IPS-NIHi11 (cell line): ENCODE measurements at places on chromosomes 4 and X.
A peak's percentile ranks its signal among the peaks of the same experiment; 100 is the strongest.

DNA sequence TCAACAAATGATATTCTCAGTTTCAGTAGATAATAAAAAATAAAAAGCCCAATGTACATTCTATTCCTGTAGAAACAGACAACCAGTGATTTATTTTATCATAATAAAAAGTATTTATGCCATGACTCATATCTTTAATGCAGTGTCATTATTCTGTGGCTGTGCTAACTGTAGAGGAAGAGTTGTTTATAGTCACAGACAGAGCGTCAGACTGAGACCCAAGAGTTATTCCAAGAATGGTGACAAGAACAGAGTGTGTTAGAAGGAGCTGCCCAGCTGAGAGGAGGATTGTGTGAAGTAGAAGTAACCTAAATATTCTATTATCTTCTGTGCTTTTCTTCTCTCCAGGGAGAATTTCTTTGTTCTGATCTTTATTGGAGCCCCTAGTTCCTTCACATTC is 210.7 kb downstream of the PPP1R2C start:
- DNase-seq: no peak

DNA sequence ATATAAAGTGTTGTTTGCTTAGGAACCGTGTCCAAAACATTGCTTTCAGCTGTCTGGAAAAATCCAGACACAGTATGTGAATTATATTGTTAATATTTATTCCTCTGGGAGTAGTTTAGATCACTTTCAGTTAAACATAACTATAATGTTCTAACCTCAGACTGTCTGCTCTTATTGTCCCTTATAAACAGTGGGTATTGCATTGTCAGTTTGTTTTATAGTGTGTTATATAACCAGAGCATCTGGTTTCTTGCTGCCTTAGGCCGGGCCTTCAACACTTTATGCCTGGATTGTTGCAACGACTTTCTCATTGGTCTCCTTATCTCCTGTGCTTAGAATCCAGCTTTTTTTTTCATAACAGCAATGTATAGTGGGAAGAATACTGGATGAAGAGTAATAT is 26.4 kb downstream of the ATG4A start:
- no peak for DNase-seq

- no peak for DNase-seq
Measured at GRCh38 chr4:123830930-123831329, 434.3 kb downstream of the SPRY1 start.

- no peak for DNase-seq
Measured at GRCh38 chr4:4248885-4249203, 821 bp upstream of the TMEM128 start.

DNA sequence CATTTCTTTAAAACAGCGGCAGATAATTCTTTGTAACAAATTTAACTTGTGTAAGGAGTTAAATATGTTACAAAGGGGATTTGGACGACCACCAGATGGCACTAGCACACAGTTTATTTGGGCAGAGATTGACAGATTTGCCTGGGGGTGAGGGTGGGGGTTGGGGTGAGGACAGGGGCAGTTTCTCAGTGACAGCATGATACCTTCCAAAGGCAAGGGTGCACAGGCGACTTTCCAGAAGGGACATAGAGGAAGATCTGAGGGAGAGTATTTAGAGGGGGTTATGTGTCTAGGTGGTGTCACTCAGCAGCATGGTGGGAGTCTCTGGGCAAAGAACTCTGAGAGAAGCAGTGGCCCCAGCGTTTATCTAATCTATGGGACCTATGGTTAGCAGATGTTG is 9.6 kb upstream of the TMA16 start:
- peak; percentile 68 for DNase-seq

- peak; percentile 72 for DNase-seq
Measured at GRCh38 chr4:77818602-77819403, at the start of gene CNOT6L. CNOT6L (minus strand) TSS chr4:77819368; CDS start chr4:77819308, 60 bp downstream.

- no peak for DNase-seq
Measured at GRCh38 chrX:78322863-78323262, 4.5 kb downstream of the CYSLTR1 start.

- no peak for DNase-seq
Measured at GRCh38 chrX:12390301-12390700, 252.0 kb downstream of the FRMPD4 start.

- DNase-seq: no peak
Measured at GRCh38 chr4:52655506-52655905, 3.6 kb downstream of the USP46 start.

- DNase-seq: no peak
Measured at GRCh38 chr4:23114538-23114937, 421.8 kb downstream of the GBA3 start.

- no peak for DNase-seq
Measured at GRCh38 chr4:7941111-7941964, 1.7 kb upstream of the AFAP1 start.

DNA sequence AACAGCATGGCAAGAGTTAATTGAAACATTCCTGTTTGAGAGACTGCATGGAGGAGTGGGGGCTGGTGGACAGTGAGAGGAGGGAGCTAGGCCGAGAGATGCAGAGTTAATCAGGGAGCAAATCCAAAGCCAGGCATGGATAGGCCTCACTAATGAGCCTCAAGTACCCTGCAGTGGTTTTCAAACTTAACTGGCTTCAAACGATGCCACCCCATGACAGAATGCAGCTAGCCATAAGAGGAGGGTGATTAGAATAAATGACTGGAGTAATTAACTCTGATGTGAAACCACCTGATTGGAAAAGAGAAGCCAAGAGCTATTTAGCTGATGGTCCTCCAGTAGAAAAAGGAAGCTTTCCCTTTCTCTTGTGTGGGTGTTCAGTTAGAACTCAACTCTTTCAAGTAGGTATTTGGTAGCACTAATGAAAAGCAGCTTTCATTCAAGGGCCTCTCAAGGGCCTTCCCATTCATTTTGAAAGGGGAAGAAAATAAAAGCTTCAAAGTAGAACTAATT is 215.4 kb upstream of the MAB21L2 start:
- peak; percentile 47 for DNase-seq

DNA sequence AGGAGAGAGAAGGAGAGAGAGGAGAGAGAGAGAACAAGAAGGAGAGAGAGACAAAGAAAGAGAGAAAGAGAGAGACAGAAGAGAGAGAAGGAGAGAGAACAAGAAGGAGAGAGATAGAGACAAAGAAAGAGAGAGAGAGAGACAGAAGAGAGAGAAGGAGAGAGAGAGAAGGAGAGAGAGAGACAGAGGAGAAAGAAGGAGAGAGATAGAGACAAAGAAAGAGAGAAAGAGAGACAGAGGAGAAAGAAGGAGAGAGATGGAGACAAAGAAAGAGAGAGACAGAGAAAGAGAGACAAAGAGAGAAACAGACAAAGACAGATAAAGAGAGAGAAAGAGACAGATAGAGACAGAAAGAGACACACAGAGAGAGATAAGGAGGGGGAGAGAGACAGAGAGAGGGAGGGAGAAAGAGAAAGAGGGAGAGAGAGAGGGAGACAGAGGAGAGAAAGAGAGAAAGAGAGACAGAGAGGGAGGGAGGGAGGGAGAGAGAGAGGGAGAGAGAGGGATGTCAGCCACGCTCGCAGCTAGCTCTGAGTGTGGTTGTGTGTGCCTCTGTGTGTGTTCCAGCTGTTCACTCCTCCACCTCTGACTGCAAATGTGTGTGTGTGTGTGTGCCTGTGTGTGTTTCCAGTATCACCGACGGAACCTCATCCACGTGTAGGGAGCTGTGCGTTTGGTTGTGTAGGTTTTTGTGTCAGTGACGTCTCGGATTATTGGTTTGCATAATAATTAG is 105.8 kb downstream of the CRLF2 start:
- no peak for DNase-seq

GRCh38 chr4:123452616-123453015 is 56.0 kb downstream of the SPRY1 start:
- no peak for DNase-seq

DNA sequence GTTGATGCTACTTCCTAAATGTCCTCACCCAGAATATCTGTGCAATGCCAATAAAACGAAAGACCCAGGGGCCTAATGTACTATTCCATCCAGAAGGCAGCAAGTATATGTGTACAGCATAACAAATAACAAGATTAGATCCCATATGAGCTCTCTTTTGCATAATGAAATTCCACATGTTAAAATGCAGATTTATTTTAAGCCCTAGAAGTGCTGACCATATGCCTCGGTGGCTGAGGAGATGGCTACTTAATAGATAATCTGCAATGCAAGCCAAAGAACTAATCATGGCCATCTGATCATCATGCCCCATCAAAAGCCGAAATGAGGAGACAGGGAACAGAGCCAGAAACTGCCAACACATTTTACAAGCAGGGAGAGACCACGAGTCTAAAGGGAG is 293.5 kb downstream of the KCNIP4 start:
- no peak for DNase-seq

GRCh38 chr4:77095101-77095821 is 19.5 kb upstream of the CCNI start:
- DNase-seq: peak; percentile 82

DNA sequence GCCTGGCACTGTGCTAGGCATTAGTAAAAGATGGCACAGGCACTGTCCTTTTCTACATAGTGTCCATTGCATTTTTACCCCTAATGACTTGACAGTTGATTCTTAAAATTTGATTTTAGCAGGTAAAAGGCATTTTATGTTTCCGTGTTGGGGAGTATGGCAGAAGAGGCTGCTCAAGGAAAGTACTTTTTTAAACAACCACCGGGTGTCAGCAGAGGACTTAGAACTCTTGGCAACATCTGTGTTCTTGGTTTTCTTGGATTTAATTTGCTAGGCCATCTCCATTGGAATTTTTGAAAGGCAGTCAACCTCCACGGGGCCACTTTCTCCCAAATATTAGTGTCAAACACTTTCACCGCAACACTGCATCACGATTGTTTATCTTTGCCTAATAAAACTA is 102.9 kb downstream of the TSPAN7 start:
- peak; percentile 18 for DNase-seq

- DNase-seq: peak; percentile 26
Measured at GRCh38 chr4:181150191-181150590, 1093.0 kb upstream of the TENM3 start.

DNA sequence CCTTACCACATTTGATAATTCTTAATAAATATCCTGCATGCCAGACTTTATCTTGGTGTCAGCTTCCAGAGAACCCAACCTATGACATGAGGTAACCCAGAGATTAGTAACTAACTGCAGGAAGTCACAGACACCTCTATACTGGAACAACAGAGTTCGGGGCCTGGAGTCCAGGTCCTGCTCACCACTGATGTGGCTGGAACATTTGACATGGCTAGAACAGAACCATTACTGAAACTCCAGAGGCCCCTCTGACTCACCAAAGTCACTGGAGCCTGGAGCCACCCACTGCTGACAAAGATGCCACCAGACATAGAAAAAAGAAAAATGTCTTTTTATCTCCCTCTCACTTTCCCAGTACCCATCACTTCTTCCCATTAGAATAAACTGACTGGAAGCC is 403.7 kb downstream of the MID1IP1 start:
- DNase-seq: no peak

- DNase-seq: no peak
Measured at GRCh38 chr4:138673053-138673452, 342.5 kb upstream of the NOCT start.

- peak; percentile 60 for DNase-seq
Measured at GRCh38 chr4:1043651-1044468, 32.4 kb downstream of the FGFRL1 start.

GRCh38 chr4:87616268-87616667 is 7.9 kb downstream of the DSPP start:
- DNase-seq: no peak

DNA sequence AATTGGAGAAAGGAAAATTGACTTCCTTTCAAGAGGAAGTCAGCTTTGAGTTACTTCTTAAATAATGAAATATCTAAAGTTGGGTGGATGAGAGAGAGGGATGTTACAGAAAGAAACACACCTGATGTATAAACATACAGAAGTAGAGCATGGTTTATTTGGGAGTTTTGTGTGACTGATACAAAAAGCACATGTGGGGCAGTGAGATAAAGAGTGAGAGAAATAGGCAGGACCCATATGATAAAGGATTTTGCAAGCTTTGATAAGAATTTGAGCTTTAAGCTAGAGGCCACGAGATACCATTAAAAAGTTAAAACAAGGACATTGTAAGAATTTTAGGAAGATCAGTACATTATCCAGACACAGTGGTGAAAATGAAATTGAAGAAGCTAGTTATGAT is 263.3 kb upstream of the GPRIN3 start:
- no peak for DNase-seq

DNA sequence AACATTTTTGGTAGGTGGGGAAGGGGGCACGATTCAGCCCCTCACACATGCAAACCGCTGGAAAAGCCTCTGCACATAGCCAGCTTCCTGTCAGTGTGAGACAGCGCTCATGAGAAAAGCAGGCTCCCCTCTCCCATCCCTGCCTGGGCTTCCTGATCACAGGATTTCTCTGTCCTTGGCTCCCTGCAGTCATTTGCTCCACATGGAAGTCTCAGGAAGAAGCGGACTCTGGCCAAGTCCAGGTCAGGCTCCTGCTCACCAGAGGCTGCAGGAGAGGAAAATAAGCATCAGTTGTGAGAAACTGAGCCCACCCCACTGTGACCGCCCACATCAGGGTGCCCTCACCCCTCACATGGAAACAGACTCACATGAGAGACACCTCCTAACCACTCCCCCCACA is 664.3 kb upstream of the TENM3 start:
- no peak for DNase-seq

- no peak for DNase-seq
Measured at GRCh38 chrX:78979789-78980464, 34.7 kb downstream of the P2RY10 start.

- DNase-seq: no peak
Measured at GRCh38 chr4:32037399-32037798, 1317.2 kb downstream of the PCDH7 start.

DNA sequence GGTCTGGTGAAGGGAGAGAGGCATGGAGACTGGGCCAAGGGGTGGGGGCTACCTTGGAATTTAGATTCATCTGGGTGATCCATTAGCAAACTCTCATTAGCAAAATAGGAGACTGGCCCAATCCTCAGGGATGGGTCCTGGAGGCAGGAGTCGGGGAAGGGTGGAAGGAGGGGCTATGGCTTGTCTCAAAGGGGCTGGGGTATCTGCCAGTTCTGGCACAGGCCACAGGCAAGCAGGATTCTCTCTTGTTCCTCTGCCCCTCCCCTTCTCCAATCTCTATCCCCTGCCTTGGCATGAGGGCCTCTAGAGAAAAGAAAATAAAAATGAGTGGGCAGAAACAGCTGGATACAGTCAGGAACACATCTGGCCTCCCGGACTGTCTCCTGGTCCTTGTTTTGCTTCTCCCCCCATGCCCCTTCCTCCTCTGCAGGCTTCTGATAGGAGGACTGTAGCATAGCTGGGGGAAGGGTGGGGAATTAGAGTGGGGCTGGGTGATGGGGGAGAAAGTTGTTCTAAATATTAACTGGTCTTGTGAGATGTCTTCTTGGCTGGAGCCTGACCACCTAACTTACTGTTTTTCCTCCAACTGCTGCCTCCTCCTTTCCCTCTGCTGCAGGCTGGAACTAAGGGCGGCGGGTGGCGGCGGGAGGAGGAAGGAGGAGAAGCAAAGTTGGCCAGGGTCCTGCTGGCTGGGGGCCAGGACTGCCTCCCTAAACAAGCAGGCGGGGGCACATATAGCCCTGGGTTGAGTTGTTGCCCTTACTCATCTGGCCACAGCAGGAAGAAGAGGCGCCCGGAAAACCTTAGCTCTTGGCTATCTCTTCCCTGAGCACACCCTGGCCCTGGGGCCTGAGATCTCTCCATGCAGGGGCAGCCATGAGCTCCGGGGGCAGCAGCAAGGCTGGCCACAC is 53.3 kb upstream of the LAS1L start:
- DNase-seq: no peak
